Naive B cell (primary cell): ENCODE measurements at places on chromosomes 16 and 17. TPM values are rescaled to one million over a fixed set of nuclear protein-coding genes. Genes with fewer than 3 reads are reported as not detected.

The SDK2 gene
- 1.5 TPM for polyA plus RNA-seq

The PRSS33 gene
- polyA plus RNA-seq = not detected

The HOXB6 gene
- not detected for polyA plus RNA-seq

The ALDH3A1 gene
- polyA plus RNA-seq = not detected

The APRT gene
- polyA plus RNA-seq = 477 TPM

The ARL16 gene
- 40.5 TPM for polyA plus RNA-seq

The ITGB3 gene
- polyA plus RNA-seq = 5.1 TPM

The LDHD gene
- not detected for polyA plus RNA-seq

The RAC3 gene
- polyA plus RNA-seq = not detected

The HAPSTR1 gene
- 14.1 TPM for polyA plus RNA-seq

The DNAH17 gene
- not detected for polyA plus RNA-seq

The NGFR gene
- not detected for polyA plus RNA-seq

The CCDC78 gene
- polyA plus RNA-seq = not detected

The XYLT1 gene
- polyA plus RNA-seq = 8.7 TPM

The CA7 gene
- polyA plus RNA-seq = not detected

The ZSCAN10 gene
- not detected for polyA plus RNA-seq

The PEX12 gene
- polyA plus RNA-seq = 2.4 TPM
